ENCODE measurements at places on chromosomes 7 and 10.

- no peaks in the 10 kb centered on the region for H3K36me3 ChIP-seq
- H3K27me3 ChIP-seq = no peaks in the 10 kb centered on the region
- H3K4me3 ChIP-seq = no peak overlapping the region
- no peak for DNase-seq
- no peak overlapping the region for H3K27ac ChIP-seq
Measured at GRCh38 chr10:3950676-3951275, 165.8 kb upstream of the KLF6 start.

- H3K27me3 ChIP-seq = no peaks in the 10 kb centered on the region
- no peaks in the 10 kb centered on the region for H3K36me3 ChIP-seq
- H3K4me3 ChIP-seq = no peak overlapping the region
- DNase-seq = no peak
- no peak overlapping the region for H3K27ac ChIP-seq
- H3K4me1 ChIP-seq = no peaks in the 10 kb centered on the region
Measured at GRCh38 chr7:107326061-107326460, 143.8 kb upstream of the GPR22 start.

DNA sequence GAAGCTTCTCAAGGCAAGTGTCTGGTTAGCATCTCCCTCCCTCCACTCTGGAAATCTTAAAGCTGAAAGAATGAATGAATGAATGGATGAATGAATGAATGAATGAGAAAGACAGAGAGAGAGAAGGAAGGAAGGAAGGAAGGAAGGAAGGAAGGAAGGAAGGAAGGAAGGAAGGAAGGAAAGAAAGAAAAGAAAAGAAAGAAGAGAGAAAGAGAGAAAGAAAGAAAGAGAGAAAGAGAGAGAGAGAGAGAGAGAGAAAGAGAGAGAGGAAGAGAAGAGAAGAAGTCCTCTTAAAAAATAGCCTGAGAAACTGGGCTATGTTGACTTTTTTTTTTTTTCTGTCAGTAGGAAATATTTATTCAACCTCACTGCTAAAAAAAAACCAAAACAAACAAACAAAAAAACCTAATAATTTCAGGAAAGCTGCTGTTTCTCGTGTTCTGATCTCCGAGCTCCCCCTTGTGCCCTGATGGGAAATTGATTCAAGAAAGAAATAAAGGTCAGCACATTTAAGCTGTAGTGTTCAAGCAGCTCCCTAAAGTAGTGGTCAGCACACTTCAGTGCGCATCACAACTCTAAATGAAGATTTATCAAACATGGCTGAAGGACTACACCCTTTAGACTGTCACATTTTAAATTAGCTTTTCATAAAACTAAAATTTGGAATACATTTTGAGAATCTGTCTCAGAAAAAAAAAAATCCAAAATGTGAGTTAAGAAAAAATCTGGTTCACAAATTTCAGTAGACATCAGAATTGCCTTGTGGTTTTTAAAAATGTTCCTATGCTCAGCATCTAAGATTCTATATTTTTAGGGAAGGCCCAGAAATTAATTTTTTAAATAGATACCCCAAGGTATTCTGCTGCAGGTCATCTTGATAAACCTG, 154.3 kb downstream of the ELAPOR2 start:
- no peak overlapping the region for H3K4me3 ChIP-seq
- no peaks in the 10 kb centered on the region for H3K4me1 ChIP-seq
- H3K27ac ChIP-seq = no peak overlapping the region
- DNase-seq = no peak
- H3K27me3 ChIP-seq = no peaks in the 10 kb centered on the region

DNA sequence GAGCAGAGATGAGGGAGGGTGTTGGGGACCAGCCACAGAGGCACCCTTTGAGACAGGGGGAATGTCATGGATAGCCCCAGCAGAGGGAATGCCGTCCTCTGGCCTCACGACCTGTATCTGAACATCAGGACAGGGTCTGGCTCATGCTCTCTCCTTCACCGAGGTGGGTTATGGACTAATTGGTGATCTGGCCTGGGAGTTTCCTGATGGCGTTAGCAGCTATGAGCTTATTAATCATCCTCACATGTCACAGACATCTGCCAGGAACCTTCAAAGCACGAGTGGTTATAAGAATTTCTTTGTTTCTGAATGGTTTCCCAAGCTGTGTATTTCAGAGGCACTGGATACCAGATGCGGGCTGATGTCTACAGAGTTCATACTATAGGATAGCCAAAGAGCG, 6.9 kb downstream of the CPA4 start:
- no peak overlapping the region for H3K27ac ChIP-seq
- no peak for DNase-seq
- no peak overlapping the region for H3K4me3 ChIP-seq
- H3K4me1 ChIP-seq = peaks cover 5% of the 10 kb centered on the region

DNA sequence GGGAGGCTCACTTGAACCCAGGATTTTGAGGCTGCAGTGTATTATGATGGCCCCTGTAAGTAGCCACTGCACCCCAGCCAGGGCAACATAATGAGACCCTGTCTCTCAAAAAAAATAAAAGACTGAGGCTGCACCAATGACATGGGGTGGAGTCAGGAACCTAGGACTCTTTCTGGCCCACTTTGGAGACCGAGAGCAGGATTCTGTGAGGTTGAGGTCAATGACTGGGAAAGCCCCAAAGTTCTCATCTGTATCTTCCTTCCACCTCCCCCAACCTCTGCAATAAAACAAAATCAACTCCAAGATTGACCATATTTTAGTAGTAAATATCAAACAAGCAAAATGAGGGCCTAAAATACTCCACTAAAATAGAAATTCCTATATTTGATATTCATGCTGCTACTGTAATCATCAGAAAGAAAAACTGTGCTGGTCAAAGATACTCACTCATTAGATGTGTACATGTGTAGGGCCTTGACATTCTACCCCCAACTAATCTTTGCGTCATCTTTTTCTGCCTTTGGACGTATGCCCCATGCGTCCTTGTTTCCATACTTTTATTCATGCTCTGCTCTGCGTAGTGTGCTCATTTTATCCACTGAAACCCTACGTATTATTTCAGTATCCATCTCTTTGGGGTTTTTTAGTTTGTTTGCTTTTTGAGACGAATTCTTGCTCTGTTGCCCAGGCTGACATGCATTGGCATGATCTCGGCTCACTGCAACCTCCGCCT, 23.8 kb downstream of the WBP1L start:
- peaks cover 2% of the 10 kb centered on the region for H3K36me3 ChIP-seq
- H3K4me1 ChIP-seq = peaks cover 48% of the 10 kb centered on the region
- H3K27ac ChIP-seq = no peak overlapping the region
- DNase-seq = no peak
- H3K4me3 ChIP-seq = no peak overlapping the region

- peaks cover 4% of the 10 kb centered on the region for H3K4me1 ChIP-seq
- no peak overlapping the region for H3K27ac ChIP-seq
Measured at GRCh38 chr7:5230265-5231067, 40.4 kb downstream of the WIPI2 start.

GRCh38 chr7:155482511-155483183, 24.7 kb downstream of the EN2 start:
- H3K36me3 ChIP-seq = no peaks in the 10 kb centered on the region
- H3K27ac ChIP-seq = no peak overlapping the region
- H3K27me3 ChIP-seq = no peaks in the 10 kb centered on the region
- no peak overlapping the region for H3K4me3 ChIP-seq
- H3K4me1 ChIP-seq = no peaks in the 10 kb centered on the region

- H3K36me3 ChIP-seq = no peaks in the 10 kb centered on the region
- H3K4me3 ChIP-seq = no peak overlapping the region
- H3K27ac ChIP-seq = no peak overlapping the region
- DNase-seq = no peak
- H3K4me1 ChIP-seq = no peaks in the 10 kb centered on the region
- H3K27me3 ChIP-seq = no peaks in the 10 kb centered on the region
Measured at GRCh38 chr10:11197266-11197712, 179.6 kb downstream of the CELF2 start.

GRCh38 chr7:128076196-128076795, 45.1 kb upstream of the LRRC4 start:
- H3K36me3 ChIP-seq = peaks cover 50% of the 10 kb centered on the region
- no peak for DNase-seq
- H3K4me3 ChIP-seq = no peak overlapping the region

DNA sequence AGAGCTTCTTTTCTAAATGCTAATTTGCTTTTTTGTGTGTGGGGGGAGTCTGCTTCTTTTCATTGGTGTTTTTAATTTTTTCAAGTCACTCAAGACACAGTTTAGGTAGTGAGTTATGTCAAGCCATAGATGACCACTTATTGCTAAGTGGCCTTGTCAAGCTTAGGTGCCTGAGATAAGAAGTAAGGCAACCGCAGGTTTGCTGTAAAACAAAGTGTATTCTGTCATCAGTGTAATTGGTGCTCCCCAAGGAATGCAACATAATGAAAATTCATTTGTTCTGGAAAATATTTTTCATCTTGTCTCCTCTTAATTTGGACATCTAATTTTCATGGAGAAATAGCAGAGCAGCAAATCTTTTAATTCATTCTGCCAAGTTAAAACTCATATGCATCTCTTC, 249.6 kb downstream of the EXOC4 start:
- H3K4me1 ChIP-seq = no peaks in the 10 kb centered on the region
- no peak overlapping the region for H3K27ac ChIP-seq
- H3K36me3 ChIP-seq = no peaks in the 10 kb centered on the region
- no peak for DNase-seq
- no peak overlapping the region for H3K4me3 ChIP-seq

GRCh38 chr10:24153031-24153430, 55.9 kb upstream of the KIAA1217 start:
- no peaks in the 10 kb centered on the region for H3K27me3 ChIP-seq
- no peak overlapping the region for H3K27ac ChIP-seq
- H3K4me1 ChIP-seq = no peaks in the 10 kb centered on the region
- H3K36me3 ChIP-seq = no peaks in the 10 kb centered on the region

Data from trophoblast cell (in vitro differentiated cells and primary cell).